ENCODE measurements at places on chromosomes 6 and 20.

DNA sequence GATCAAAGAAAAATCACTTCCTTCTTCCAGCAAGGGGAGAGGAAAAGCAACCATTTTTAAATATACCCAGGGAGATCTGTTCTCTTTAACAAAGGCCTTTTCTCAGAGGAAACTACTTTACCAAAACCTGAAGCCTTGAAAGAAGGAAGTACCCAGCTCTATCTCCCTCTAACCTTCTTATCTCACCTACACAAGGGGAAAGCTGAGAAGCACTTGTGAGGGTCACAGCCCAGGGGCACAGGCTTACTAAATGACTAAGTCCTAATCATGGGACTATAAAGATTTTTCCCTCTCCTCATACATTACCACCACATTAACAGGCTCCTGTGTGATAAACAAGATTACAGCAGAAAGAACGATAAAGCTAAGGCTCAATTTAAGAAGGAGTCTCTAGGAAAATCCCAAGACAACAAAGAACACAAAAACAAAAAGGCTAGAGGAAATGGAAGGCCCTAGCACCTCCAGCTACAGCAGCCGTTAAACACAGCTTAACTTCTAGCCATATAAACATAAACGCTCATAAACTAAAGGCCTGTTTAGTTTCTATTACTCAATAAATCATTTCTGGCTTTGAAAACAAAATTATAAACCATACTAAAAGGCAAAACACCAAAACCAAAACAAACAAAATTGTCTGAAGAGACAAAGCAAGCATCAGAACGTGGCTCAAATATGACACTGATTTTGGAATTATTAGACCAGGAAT, 284.9 kb upstream of the ECI2 start:
- no peak for DNase-seq

DNA sequence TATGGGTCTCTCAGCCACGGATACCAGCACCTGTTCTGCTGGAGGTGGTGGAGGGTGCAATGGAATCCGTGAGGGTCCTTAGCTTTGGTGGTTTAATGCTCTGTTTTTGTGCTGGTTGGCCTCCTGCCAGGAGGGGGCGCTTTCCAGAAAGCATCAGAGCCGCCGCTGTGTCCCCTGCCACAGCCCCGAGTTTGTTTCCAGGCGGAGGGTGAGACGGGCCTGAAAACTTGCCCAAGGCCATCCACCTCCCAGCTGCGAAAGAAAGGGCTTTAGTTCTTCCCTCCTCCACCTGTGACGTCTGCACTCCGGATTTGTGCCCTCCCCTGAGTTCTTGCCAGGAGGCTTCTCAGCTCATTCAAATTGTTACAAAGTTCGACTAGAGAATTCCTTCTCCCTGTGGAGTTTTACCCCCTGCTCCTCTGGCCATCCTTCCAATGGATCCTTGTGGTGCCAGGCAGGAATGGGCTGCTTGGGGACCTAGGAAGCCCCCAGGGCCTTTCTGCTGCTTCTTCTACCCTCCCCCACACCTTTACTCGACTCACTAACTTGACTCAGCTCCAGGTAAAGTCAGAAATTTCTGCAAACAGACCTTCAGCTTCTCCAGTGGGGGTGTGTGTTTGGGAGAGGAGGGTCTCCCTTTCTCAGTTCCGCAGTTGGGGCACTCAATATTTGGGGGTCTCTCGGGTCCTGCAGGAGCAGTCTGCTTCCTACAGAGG, 873.7 kb downstream of the KIF16B start:
- no peak for DNase-seq

- DNase-seq, result no peak
Measured at GRCh38 chr20:58017231-58017969, 211.1 kb downstream of the ANKRD60 start.

- no peak for DNase-seq
Measured at GRCh38 chr20:3911956-3912355, 22.8 kb downstream of the PANK2 start.

DNA sequence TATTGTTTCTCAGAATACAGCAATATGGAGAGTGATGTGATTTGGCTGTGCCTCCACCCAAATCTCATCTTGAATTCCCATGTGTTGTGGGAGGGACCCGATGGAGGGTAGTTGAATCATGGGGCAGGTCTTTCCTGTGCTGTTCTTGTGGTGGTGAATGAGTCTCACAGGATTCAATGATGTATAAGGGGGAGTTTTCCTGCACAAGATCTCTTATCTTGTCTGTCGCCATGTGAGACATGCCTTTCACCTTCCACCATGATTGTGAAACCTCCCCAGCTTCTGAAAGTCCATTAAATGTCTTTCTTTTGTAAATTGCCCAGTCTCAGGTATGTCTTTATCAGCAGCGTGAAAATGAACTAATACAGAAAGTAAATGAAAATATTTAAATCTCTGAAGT, 234.8 kb upstream of the TENT5A start:
- no peak for DNase-seq

DNA sequence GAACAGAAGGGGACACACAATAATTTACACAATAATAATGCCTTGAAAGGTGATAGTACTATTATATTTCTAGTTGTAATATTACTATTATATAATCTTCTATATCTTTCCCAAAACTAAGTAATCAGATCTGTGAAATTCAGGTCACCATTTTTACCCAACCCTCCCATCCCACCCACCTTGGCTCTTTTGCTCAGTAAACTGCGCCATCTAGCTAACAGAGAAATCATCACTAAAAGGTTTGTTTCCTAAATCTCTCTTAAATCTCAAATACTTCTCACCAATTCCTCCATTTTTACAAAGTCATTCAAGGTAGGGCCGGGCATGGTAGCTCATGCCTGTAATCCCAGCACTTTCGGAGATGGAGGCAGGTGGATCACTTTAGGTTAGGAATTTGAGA, 83.4 kb downstream of the CDK19 start:
- DNase-seq, result no peak
